ENCODE measurements at places on chromosomes 6 and 20. TPM values are rescaled to one million over a fixed set of nuclear protein-coding genes. Genes with fewer than 3 reads are reported as not detected.
A peak's percentile ranks its signal among the peaks of the same experiment; 100 is the strongest.

DNA sequence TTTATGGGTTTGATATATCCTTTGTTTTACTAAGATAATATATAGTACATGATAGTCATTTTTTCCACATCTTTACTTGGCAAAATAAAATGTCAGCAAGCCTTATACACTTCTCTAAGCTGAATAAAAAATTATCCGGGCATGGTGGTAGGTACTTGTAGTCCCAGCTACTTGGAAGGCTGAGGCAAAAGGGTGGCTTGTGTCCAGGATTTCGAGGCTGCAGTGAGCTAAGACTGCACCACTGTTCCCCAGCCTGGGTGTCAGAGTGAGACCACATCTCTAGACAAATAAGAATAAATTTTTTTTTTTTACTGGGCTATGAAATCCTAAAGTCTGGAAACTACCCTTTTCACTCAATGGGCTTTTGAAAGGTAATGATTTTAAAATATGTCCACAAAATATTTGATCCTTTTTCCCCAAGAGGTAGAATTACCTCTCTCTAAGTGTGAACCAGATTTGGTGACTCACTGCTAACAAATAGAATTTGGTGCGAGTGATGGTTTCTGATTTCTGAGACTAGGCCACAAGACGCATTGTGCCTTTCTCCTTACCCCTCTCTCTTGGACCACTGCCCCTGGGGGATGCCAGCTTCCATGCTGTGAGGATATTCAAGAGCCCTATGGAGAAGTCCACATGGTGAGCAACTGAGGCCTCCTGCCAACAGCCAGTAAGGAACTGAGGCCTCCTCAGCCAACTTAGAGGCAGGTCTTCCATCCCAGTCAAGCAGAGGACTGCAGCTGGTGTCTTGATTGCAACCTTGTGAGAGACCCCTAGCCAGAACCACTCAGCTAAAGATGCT is 84.2 kb upstream of the ZNFX1 start:
- no peak for DNase-seq

DNA sequence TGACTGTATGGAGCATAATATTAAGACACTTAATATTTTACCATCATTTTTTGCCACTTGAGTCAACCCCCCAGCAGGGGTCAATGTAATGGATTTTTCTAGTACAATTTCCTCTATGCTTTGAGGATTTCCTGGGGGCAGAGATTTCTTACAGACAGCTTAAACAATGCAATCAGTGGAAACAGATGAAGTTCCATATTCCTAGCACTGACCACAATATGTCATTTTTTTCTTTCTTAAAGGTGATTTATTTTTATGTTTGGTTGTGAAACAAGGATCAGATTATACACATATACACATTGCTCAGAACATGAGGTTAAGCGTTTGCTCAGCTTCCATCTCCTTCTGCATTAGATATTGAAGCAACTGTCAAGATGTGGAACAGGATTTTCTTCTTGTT is 82.0 kb upstream of the ID4 start:
- DNase-seq = no peak

GRCh38 chr6:167151648-167152047 is 6.1 kb downstream of the GPR31 start:
- no peak for DNase-seq

DNA sequence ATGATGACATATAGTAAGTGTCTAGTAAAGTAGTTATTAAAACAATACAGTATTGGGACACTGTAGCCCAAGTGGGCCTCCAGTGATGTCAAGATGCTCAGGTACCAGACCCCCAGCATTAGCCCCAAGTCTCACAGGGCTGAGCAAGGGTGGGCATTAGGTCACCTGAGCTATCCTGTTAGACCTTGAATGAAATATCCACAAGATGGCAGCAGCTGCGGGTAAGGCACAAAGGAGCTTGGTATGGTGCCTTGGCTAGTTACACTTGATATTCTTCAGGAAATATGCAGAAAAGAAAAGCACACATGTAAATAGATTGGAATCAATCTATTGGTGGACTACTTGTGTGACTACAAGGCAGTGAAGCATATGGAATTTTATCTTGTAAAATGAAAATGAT is 701.8 kb upstream of the ADGRB3 start:
- DNase-seq = no peak

DNA sequence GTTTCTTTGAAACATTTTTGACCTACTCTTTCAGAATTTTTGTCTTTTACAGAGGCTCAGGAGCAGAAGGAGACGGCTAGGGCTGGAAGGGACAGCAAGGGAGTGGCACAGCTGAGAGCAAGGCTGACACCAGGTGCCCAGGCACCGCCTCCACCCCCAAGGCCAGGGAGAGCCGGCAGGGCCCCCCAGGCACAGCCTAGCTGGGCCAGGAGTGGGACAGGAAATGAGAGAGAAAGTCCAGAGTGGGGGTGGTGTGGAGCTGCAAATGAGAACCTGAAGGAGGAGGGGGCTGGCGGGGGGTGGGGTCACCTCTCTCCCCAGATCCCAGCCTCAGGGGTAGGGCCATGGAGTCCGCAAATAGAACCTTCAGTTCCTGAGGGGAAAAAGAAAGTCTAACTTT is 236.7 kb downstream of the CDC5L start:
- DNase-seq = no peak

GRCh38 chr6:166556863-166557322 is 29.6 kb downstream of the RAMACL start:
- DNase-seq = no peak

GRCh38 chr20:12270863-12271262 is 353.2 kb downstream of the BTBD3 start:
- no peak for DNase-seq

- DNase-seq = no peak
Observed at GRCh38 chr6:101392586-101393230, 800 bp upstream of the GRIK2 start.

- DNase-seq = no peak
Observed at GRCh38 chr20:49701241-49701790, 12.4 kb downstream of the B4GALT5 start.

DNA sequence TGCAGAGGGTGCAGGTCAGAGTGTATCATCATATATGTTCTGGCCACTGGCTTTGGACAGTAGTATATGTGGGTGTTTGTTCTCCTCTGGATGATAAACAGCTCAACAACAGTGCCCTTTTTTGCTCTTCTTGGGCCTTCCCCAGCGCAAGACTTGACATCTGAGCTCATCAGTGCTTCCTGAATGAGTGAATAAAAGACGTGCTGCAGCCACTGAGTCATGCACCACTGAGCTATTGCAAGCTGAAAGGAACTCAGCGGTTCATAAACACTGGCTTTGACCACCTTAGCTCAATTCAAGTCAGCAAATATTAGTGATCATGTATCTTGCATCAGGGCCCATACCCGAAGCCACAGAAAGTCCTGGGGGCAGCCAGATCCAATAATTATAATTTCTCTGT is 105.3 kb upstream of the KCNG1 start:
- peak; percentile 45 for DNase-seq

DNA sequence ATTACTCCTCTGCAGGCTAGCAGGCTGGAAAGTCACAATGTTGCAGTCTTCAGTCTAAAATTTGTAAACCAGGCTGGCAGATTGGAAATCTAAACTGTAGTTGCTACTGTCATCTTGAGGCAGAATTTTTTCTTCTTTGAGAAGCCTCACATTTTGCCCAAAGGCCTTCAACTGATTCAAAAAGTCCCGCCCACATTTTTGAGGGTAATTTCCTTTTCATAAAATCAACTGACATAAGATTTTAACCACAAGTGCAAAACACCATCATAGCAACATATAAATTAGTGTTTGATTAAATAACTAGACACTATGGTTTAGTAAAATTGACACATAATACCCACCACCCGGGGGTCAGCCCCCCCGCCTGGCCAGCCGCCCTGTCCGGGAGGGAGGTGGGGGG is 28.4 kb downstream of the HLA-C start:
- DNase-seq = no peak

- no peak for DNase-seq
Observed at GRCh38 chr6:137093183-137094069, 48.7 kb upstream of the IL20RA start.

DNA sequence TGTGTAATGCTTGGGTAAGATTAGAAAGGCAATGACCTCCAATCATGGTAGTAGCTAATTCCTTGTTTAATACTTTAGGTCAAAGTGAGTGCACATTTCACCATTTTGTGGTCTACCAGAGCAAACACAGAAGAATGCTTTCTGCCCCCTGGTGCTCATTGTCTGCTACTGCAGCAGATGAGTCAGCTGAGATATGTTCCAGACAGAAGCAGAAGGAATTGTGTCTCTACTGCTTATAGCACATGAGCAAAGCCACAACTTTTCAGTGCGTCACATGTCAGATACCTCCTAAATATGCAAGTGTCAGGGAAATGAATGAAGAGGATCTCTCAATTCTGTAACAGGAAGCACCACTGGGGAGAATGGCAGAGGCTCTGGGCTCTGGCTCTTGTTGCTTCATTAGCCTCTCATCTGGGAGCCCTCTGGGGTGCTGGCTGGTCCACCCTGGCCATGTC is 308.9 kb downstream of the ALDH8A1 start:
- DNase-seq = peak; percentile 71

GRCh38 chr6:168284187-168284586 is 35.4 kb downstream of the DACT2 start:
- no peak for DNase-seq

DNA sequence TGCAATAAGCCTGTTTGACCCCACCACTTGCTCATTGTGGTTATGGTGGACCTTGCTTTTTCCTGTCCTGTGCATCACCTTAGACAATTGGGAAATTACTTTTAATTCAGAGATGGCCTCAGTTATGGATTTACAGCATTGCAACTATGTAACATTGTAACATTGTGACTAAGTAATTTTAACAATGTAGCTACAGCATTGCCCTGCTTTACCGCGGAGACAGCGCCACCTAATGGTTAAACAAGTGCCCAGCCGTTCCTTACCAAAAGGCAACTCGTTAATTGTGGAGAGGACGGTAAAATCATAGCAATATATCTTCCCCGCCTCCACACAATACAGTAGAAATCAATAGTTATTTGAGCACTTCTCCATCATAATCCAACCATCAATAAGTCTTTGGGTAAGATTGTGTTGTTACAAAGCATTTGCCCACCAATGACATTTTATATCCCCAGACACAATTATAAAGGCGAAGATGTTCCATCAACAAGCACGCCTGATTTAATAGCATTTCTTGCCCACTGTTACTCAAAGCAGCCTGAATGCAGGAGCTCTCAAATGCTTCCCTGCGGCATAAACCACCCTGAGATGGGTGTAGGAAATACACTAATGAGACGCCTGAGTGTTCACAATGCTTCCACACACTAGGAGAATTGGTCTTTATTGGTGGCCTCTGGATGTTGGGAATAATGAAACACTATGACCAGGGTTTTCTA is 93.7 kb downstream of the PROKR2 start:
- DNase-seq = peak; percentile 28

- DNase-seq = no peak
Observed at GRCh38 chr20:18005990-18006364, 37.2 kb downstream of the MGME1 start.

DNA sequence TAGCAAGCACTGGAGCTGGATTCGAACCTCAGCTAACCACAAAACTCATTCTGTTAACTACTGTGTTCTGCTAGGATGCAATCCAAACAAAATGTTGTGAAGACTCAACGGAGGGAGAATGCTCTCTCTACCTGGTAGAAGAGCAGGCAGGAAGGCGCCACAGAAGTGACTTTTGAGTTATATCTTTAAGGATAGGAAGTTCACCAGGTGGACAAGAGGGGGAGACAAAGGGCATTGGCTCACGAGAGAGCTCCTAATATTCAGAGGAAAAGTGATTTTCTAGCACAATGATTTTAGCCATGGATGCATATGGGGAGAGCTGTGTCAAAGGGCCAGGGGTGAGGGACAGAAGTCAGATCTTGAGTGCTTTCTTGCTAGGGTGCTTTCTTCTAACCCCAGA is 108.4 kb upstream of the MAFB start:
- DNase-seq = no peak

- no peak for DNase-seq
Observed at GRCh38 chr20:36932476-36933426, 18.8 kb downstream of the SAMHD1 start.

GRCh38 chr6:28589957-28590349 is 64.3 kb downstream of the GPX5 start:
- no peak for DNase-seq

DNA sequence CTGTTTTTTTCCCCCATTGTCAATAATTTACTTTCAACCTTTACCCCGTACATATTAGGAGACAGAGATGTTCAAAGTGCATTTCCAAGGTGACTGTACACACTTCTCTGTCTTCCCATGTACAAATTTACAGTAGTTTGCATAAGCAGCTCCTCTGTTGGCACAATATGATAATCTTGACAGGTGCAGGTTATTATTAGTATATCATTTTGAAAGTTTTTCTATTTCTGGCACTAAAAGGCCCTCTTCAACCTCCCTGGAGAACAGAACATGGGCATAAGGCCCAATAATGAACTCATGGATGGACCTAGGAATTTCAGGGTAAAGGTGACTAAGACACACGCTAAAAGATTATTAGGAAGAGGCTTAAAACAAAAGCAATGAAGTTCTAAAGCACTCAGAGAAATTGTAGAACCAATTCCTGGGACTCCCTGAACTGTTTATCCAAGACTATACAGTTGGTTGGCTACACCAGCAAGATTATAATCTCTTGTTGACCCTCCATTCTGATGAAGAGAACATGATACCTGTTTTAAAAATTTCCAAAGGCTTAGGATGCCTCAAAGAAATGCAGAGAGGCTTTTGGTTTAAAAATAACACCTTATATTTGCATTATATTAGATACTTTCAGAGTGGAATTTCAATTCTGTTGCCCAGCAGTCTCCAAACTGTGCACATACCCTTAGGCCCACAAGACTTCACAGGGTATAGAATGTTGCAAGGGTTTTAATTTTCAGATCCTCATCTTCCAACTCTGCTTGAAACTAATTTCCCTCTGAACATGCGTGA is 1.1 kb downstream of the AIG1 start:
- DNase-seq = no peak

- no peak for DNase-seq
Observed at GRCh38 chr20:40489886-40490285, 199.2 kb downstream of the MAFB start.

The C6orf47 gene
- polyA plus RNA-seq = 16.8 TPM

The FAM83B gene
- not detected for polyA plus RNA-seq

The C6orf163 gene
- 0.65 TPM for polyA plus RNA-seq

The NFS1 gene
- polyA plus RNA-seq = 11.8 TPM

The TBP gene
- polyA plus RNA-seq = 17.5 TPM

The MYCT1 gene
- polyA plus RNA-seq = not detected

The LRRC73 gene
- not detected for polyA plus RNA-seq

The RIN2 gene
- not detected for polyA plus RNA-seq

The TFAP2D gene
- not detected for polyA plus RNA-seq
